Stimulated activated CD8-positive, alpha-beta memory T cell treated with anti-CD3 and anti-CD28 coated beads, Interleukin-4, amount 100 ng/mL, for 24 hours (primary cell): ENCODE measurements at places on chromosomes 11 and 22.

DNA sequence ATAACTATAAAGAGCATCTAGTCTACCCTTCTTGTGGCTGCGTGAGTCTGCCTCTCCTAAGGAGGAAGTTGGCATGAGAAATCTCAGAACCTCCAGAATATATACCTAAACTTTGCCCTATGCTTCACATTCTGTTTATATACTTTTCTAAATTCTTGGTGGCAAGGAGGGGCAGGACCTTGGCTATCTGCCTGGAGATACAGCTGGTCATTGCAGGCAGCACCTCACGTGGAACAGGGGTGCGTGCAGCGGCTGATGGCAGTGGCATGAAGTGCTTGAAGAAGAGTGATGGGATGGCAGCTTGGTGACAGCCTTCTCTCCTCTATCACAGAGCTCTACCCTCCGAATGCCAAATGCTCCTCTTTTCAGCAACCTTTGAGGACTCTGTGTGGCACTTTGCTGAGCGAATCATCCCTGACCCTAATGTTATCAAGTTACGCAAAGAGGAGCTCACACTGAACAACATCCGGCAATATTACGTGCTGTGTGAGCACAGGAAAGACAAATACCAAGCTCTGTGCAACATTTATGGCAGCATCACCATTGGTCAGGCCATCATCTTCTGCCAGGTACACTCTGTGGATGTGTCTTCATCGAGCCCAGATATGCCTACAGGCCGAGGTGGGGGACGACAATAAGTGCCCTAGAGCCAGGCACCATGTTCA, 12.5 kb downstream of the DDX25 start:
- no peak for DNase-seq

DNA sequence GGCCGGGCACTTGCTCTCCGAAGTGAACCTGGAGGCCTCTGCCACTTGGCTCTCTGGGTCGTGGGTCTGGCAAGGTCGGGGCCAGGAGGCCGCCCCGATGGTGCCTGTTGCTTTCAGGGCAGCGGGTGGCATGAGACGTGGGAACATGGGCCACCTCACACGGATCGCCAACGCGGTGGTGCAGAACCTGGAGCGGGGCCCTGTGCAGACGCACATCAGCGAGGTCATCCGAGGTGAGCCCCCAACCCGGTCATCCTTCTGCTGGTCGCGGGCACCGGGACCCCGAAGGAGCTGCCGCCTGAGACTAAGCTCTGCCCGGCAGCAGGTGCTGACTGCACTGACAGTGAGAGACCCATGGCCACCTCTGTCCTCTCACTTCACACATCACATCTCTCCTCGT, 40.0 kb downstream of the SBF1 start:
- no peak for DNase-seq

DNA sequence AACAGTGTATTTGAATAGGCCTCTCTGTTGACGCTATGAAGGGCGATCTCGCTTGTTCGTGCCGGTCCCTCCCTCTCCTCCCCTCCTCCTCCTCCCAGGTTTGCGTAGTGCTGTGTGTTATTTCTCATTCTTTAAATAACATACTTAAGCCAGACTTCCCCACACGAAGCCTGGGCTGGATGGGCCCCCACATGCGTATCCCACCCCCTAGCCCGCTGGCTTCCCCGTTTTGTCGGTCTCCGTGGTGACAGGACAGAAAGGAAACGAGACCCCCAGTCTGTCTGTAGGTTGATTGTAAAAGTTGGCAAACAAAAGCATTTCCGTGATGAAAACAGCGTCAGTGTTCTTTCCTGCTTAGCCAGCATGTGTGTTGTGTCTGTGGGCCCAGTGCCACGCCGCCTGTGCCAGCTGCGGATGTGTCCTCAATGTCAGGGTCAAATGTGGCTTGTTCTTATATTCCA, 27.3 kb downstream of the FAM118A start:
- DNase-seq: no peak

- DNase-seq: no peak
Observed at GRCh38 chr22:37518509-37519267, 527 bp downstream of the CARD10 start.

- no peak for DNase-seq
Observed at GRCh38 chr11:72807021-72807693, 7.1 kb upstream of the ATG16L2 start.

GRCh38 chr11:2779981-2780849, 80.4 kb upstream of the KCNQ1OT1 start:
- no peak for DNase-seq

GRCh38 chr22:45772743-45773142, 101.1 kb downstream of the ATXN10 start:
- no peak for DNase-seq

DNA sequence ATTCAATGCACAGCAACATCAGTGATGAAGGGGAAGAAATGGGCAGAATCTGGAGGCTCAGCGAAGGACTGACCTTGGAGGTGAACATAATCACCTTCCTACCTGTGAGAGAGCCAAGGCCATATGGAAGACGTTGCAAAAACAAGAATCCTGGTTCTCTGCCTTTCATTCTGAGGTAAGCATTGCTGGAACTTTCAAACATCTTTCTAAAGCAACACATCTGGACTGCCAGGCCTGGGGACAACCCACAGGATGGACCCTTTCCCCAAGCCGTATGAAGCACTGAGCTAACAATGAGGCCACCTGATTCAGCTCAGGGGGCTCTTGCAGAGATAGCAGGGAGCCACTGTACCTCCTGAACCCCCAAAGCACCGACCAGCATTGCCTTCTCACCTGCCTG, 70.5 kb downstream of the ETS1 start:
- no peak for DNase-seq

- no peak for DNase-seq
Observed at GRCh38 chr22:36017651-36018091, 11.0 kb downstream of the RBFOX2 start.

- peak; percentile 25 for DNase-seq
Observed at GRCh38 chr22:41619979-41620588, 759 bp downstream of the DESI1 start.

DNA sequence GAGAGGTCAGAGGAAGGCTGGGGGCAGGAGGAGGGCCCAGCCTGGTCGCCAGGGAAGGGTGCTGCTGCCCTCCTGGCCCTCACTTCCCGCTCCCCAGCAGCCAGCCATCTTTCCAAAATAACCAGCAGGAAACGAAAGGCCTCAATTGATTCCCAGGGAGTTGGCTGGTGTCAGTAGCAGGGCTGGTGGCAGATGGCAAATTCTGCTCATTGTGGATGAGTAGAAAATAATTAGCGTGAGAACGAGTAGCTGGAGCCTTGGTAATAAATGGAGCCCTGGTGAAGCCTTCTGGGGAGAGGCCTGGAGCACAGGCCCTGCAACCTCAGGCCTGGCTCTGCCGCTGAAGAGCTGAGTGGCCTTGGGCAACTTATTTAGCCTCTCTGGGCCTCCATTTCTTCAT, 31.3 kb downstream of the DAGLA start:
- no peak for DNase-seq

DNA sequence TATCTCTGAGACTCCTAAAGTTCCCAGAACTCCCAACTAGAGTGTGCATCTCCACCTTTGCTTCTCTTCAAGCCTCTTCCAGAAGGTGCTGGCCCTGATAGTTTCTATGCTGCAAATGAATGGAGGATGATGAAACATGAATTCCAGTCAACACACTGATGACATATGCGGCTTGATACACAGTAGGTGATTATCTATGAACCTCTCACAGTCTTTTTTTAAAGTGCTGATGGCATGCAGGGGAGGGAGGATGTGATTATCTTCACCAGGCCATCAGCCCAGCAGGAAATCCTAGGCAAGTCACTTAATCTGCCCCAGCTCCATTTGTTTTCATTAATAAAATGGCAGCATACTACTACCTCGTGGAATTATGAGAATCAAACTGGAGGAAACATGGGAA, 548.5 kb downstream of the SOX6 start:
- no peak for DNase-seq

GRCh38 chr11:34512840-34513681, 533 bp downstream of the ELF5 start:
- DNase-seq: peak; percentile 37

DNA sequence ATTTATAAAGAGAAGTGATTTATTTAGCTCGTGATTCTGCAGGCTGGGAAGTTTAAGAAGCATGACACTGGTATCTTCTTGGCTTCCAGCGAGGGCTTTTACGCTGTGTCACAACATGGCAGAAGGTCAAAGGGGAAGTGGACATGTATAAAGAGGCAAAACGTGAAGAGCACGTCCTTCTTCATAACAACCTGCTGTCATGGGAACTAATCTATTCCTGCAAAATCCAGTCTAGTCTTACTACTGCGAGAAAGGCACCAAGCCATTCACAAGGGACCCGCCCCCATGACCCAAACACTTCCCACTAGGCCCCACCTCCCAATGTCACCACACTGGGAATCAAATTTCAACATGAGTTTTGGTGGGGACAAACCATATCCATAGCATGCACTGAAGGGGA, 58.3 kb downstream of the AMOTL1 start:
- DNase-seq: no peak
